NCI-H1105 treated with DMSO at 0.1 percent for 48 hours (cell line): ENCODE measurements at places on chromosomes 11 and 22.

GRCh38 chr11:128776069-128776423 lies 82.2 kb downstream of the FLI1 start:
- no peak for DNase-seq

DNA sequence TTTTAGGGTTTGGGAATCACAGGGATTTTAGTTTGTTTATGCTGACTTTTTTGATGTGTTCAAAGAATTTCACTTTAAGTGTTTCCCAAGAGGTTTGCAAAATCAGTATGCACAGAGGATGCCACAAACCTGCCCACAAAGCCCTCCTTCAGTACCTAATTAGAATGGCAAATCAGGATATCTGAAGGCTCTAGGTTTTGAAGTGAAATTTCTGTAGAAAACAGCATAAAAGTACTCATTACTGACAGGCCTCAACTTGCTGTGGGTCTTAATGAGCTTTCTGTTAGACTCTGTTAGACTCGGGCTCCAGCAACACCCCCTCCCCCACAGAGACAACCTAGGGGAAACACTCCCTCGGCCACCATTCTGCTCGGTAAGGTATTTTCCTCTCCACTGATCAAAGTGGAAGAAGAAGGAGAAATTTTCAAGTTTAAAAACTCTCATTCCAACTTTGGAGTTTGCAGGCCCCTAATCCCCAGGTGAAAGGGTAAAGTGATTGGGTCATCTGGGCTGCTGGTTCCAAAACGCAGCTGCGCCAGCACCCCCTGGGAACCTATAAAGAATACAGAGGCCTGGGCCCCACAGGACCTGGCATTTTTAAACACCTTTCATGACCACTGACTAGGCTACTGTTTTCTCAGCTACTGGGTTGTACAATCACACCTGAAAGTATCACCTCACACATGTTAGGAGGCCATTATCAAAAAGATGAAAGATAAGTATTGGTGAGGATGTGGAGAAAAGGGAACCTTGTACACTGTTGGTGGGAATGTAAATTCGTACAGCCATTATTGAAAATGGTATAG lies 67.5 kb downstream of the PLEKHA7 start:
- peak; percentile 53 for DNase-seq

DNA sequence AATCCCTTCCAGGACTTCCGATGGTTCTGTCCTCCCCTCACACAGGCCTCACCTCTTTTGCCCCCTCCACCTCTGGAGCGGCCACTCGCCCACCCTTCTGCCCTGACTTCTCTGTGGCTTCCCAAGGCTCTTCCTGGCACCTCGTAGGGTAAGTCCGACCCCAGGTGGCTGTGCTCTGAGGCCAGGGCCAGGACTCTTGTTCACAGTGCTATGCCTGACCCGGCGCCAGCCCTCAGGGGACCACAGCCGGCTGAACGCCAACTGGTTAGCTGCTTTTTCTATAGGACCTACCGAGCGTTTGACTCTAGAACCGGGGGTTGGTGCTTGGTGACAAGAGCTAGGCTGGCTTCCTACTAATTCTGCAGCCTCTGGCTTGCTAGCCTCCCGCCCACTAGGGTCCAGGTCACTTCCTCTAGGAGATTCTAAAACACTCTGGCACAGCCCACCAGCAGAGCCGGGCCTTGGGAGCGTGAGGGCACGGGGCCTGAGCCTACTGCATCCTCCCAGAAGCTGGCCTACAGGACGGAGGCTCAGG lies 28.4 kb upstream of the KCNQ1OT1 start:
- DNase-seq = no peak

DNA sequence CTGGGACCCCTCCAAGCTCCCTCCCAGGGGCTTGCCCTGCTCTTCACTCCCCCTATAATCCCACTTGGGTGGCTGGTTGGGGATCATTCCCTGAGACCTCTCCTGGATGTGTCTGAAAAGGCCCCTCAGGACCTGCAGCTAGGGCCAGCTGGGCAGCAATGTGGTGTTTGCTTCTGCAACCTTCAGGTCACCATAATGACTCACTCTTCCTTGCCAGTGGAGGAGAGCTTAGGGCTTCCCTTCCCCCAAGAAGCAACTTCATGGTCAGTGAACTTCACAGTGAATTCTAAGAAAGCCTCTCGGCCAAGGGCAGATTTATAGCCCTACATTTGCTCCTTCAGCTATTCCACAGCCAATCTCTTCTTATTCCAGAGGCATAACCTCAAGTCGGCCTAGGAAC lies 45.1 kb upstream of the TSPAN18 start:
- no peak for DNase-seq

DNA sequence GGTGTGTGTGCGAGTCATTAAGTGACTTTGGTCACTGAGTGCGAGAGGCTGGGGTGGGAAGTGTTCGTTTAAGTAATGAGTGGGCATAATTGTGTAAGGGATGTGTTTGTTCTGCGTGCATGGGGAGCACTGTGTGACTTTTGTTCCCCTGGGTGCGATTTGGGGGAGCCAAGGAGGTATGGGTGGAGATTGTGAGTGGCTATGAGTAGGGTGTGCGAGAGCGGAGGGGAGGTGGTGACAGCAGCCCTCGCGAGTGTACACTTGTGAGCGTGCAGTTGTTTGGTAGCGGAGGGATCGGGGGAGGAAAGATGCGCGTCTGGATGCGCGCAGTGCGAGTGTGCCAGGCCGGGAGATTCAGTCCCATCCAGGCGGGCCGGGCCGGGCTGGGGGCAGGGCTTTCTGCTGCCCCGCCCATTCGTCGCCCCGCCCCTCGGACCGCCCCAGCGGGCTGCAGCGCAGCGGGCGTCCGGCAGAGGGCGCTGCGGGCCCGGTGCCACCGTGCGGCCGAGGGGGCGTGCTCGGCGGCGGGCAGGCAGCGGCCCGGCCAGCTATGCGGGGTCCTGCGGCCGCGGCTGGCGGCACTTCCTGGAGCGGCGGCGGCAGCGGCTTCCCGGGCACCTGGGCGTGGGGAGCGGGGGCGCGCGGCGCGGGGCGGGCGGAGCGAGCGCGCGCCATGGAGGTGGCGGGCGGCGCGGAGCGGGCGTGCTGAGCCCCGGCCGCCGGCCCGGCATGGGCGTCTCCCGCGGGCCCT lies at the start of gene DGKZ:
Gene DGKZ, plus strand, starts transcription at position 578 of the 751 bp plus-strand sequence. CDS start 197 bp downstream, outside the sequence.
- peak; percentile 82 for DNase-seq

- DNase-seq = no peak
These were observed 10.9 kb downstream of the USP35 start for GRCh38 chr11:78199653-78200015.

DNA sequence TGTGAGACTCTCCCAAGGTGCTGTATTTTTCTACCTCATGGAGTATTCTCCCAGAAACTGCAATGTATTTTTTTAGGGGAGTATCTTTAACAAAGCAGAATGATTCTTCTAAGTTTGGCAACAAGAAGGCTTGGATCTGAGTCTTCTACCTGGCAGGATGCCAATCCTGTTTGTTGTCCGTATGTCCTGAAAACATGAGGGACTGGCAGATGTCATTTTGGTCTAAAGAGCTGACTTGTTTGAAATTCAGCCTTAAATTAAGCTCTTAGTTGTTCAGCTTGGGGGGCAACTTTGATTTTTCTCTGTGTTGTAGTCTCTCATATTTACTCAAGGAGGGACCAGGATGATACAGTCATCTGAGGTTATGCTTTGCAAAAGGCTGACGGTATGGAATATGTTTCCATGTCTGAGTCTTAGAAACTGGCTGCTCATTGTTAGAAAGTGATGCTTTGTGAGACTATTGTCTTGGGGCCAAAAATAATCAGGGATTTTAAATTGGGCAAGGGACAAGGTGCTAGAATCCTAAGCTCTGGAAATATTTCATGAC lies 9.3 kb downstream of the MRPL16 start:
- no peak for DNase-seq

DNA sequence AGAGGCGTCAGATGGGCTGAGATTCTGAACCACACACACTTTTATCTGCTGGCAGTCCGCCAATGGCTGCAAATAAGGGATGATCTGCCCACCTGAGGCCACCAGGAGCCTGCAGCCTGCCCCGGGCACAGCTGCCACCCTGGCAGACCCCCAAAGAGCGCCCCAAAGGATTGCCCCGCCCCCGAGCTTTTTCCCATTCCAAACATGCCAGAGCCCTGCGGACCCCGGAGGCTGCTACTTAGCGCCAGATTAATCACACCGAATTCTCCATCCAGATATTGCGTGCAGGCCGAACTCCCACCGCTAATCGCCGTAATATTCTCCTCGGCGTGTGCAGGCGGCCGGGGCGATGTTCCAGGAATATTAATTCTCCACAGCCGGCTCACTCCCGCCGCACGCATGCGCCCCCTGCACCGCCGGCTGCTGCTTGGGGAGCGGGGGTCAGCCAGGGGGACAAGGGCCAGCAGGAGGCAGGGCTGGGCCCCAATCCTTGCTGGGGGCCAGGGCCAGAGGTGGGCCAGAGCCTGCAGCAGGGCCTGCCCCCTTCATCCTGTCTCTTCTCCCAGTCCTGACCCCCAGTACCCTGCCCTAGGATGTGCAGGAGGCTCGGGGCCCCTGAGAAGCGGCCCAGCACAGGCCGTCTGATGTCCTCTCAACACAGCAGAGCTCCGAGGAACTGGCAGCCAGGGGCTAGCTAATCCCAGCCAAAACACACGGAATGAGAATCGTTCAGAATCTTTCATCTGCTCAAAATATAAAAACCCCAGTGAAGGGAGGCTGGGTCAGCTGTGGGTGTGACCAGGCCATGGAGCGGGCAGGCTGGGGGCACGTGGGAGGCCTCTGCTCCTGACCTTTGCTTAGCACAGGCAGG lies 19.5 kb upstream of the TCF20 start:
- peak; percentile 77 for DNase-seq

DNA sequence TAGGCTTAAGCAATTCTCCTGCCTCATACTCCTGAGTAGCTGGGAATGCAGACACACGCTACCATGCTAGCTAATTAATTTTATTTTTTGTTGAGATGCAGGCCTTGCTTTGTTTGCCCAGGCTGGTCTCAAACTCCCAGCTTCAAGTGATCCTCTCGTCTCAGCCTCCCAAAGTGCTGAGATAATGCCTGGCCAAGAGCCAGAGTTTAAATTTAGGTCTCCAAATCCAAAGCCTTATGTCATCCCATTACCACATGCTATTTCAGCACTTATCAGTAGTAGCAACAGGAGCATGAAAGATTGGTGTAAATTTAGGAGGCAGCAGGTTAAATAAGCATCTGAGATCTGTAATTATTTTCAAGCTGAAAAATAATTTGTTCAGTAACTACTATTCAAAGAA lies 326.1 kb upstream of the ANO5 start:
- DNase-seq = peak; percentile 62

DNA sequence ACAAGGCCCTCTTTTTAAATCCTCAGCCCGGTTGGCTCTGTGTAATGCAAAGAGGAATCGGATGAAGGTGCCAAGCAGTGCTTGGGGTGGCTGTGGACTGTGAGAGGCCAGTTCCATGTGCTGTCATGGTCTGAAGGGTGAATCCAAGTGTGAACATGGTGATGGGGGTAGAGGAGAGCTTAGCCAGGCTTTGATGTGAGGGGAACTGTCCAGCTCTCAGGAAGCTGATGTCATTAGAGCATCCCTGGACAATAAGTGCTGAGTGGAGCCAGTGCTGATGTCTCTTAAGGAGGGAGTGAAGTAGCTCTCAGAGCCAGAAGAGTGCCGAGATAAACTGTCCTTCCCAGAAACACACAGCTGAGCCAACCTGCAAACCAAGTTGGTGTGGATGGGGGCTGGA lies 53.6 kb downstream of the NAV2 start:
- no peak for DNase-seq

DNA sequence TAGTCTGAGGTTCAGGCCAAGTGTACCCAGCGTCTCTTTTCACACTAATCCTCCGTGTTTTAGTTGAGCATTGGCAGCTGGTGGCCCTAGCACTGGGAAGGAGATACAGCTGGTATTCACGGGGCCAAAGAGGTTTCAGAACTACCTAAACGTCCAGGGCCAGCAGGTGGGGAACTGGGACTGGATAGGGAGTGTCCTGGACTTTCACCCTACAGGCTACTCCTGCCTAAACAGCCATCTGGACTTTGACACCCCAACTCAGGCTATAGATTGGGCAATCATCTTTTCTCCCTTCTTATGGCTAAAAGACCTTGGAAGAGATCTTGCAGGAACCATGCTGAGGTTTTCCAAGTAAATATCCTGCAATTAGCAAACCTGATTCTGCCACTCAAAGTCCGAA lies 2.8 kb downstream of the SPON1 start:
- no peak for DNase-seq

- no peak for DNase-seq
These were observed 1398.8 kb downstream of the TBC1D22A start for GRCh38 chr22:48161298-48161697.

GRCh38 chr11:118870396-118871343 lies 13.0 kb upstream of the CXCR5 start:
- no peak for DNase-seq
